ENCODE measurements at places on chromosomes 7 and 10.
A peak's percentile ranks its signal among the peaks of the same experiment; 100 is the strongest.

GRCh38 chr10:59435707-59436106 lies 73.4 kb upstream of the FAM13C start:
- DNase-seq = no peak

DNA sequence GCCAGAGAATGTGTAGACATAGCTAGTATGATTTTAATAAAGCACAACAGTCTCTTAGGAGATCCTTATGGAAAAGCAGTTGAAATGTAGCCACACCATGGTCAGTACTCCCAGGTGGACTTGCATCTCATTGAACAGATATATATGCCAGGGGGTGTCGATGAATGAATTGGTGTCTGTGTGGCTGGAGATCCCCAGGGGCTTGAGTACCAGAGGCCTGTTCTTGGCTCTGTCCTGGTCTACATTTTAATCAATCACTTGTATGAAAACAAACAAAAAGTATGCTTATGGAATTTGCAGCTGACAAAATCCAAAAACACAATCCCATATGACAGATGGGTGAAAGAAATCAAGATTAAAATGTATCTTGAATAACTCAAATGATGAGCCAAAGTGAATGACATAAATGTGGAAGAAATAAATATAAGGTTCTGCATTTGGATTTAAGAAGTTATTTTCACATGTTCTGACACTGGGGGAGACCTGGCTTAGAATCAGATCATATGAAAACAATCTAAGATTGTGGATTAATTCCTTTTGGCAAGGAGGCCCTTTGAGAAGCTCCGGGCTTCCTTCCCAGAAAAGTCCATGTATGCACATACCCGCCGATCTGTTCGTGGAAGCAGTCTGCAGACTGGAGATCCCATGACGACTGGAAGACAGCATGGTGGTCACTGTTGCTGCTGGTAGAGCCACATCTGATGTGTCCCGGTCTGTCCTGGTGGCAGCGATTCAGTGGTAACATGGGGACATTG lies 15.6 kb downstream of the CLEC2L start:
- DNase-seq = no peak

DNA sequence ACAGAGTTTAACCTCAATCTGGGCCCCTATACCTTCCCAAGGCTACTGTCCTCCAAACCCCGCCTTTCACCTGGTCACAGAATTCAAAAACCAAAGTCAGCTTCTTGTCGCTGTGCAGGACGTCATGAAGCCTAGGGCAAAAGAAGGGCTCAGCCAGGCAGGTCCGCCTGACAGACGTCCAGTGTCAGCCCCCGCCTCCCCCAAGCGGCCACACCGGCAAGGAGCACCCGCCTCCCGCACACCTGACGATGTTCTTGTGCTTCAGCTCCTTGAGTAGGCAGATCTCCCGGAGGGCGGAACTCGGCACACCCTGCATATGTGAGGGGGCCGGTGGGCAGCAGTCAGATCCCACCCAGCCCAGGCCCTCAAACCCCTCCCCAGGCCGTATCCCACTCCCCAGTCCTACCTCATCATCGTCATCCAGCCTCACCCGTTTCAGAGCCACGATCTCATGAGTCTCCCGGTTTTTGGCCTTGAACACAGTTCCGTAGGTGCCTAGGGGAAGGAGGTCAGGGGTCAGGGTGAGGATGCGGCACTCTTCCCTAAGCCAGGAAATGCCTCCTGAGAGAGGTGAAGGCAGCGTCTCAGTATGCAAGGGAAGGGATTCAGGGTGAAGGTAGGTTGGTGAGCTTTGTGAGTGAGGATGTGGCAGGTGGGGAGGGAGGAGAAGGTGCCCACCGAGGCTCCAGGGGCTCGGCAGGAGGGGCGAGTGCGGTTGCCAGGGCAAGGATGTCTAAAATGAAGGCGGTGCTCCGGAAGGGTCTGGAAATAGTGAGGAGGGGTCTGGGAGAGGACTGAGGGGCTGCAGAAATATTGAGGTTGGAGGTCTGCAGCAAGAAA lies 811 bp downstream of the CDK5 start:
- no peak for DNase-seq

GRCh38 chr7:144027070-144027469 lies 21.7 kb upstream of the OR2A5 start:
- peak; percentile 16 for DNase-seq

DNA sequence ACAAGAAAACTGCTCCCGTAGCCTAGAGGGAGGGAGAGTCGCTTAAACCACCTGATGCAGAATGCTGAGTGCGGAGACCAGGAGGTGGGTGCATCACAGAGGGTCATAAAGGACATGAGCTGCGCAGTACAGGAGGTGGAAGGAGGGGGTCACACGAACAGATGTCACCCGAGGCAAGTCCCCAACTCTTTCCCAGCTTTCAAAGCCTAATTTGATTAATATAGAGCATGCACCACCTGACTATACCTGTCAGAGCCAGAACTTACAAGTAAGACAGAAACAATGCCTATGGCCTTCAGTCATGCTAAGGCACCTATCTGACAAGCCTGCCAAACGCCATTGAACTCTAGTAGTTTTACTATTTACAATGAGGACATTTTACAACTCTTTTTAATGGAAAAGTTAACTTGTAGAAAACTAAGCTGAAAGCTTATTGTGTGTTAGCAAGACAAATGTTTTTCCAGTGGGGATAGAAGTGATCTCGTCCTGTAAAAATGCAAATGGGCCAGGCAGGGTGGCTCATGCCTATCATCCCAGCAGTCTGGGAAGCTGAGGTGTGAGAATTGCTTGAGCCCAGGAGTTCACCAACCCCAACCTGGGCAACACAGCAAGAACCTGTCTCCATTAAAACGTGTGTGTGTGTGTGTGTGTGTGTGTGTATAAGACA lies 1.1 kb upstream of the VOPP1 start:
- DNase-seq = no peak

DNA sequence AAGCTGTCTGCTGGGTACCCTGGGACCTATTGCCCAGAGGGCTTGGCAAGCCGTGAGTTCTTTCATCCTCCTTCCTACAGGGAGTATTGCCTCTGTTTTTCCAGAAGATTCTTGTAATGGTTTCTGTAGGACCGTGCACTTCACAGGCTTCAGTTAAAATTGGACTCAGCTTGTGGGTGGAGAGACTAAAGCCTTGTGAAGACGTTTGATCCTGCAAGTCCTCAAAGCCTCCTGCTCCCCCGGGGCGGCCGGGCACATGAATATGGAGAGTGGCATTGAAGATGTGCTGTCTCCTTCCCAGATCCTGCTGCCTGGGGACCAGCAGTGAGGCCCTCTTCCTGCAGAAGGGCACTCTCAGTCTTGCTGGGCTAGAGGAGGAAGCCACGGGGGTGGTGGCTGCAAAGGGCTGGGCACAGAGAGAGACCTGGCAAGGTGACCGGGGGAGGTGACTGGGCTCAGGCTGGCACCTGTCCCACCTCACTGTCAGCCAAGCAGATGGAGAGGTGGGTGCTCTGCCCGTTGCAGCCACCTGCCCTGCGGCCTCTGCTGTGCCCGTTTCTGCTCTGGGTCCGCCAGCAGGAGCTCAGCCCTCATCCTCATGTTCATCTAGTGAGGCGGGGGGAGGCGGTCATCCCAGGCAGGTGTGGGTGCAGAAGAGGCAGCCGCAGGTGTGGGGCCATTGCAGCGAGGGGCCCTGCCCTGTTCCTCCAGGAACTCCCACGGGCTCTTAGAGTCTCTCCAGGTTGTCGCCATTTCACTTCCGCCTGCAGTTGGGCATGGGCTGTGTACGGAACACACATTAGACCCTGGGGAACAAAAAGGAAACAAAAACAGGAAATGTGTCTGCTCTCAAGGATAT lies 55.7 kb downstream of the TMEM209 start:
- no peak for DNase-seq

DNA sequence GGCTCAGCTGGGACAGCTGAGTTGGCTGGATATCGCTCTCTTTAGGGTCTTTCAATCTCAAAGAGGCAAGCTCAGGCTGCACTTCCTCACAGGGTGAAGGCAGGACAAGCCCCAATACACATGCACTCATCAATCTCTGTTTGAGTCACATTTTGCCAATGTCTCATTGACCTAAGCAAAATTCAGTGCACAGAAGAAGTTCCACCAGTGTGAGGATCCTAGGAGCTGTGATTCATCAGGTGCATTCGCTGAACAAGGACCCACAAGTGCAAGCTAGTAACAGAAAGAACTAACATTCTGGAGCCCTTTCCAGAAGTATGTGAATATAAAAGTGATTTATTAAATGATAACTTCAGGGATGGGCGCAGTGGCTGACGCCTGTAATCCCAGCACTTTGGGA lies 477.2 kb downstream of the GPAM start:
- DNase-seq = no peak

- no peak for DNase-seq
Measured at GRCh38 chr10:51231754-51232153, 157.5 kb downstream of the PRKG1 start.

GRCh38 chr7:49763791-49764190 lies 9.6 kb upstream of the VWC2 start:
- no peak for DNase-seq

DNA sequence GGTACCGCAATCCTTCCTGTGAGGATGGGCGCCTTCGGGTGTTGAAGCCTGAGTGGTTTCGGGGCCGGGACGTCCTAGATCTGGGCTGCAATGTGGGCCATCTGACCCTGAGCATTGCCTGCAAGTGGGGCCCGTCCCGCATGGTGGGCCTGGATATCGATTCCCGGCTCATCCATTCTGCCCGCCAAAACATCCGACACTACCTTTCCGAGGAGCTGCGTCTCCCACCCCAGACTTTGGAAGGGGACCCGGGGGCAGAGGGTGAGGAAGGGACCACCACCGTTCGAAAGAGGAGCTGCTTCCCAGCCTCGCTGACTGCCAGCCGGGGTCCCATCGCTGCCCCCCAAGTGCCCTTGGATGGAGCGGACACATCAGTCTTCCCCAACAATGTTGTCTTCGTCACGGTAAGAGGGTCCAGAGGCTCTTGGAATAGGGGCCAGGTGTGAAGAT lies 1.7 kb downstream of the MEPCE start:
- DNase-seq = no peak

- no peak for DNase-seq
Measured at GRCh38 chr7:131265227-131265626, 62.4 kb upstream of the MKLN1 start.

GRCh38 chr7:47092336-47092735 lies 489.6 kb downstream of the TNS3 start:
- DNase-seq = no peak

GRCh38 chr7:108093341-108093740 lies 36.8 kb downstream of the LAMB4 start:
- DNase-seq = no peak

DNA sequence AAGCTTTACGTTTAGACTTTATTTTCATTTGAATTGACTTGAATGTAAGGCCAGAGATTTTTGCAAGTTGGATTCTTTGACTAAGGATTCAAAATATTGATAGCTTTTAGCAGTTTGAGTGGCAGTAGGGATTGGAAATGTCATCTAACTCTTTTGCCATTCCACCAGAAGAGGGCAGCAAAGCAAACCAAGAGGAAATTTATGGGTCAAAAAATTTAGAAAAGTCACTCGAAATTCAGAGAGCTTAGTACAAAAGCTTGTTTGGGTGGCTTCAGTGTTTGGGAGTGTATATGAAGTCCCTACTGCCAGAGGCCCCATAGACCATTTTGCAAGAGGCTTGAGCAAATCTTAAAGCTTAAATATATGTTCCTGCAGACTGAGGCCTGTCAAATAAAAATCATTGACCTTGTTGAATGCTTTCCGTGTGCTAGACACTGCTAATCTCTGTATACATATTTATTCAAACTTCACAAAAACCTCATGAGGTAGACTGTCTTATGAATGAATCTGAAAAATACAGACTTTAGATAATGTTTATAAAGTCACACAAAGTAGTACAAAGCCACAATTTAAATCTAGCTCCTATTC lies 44.6 kb upstream of the RSBN1L start:
- peak; percentile 24 for DNase-seq

GRCh38 chr7:79774150-79774549 lies 320.7 kb upstream of the MAGI2 start:
- DNase-seq = no peak

- DNase-seq = no peak
Measured at GRCh38 chr10:31520986-31521831, 202.2 kb downstream of the ZEB1 start.

GRCh38 chr7:123431075-123431614 lies 103.2 kb downstream of the IQUB start:
- no peak for DNase-seq

DNA sequence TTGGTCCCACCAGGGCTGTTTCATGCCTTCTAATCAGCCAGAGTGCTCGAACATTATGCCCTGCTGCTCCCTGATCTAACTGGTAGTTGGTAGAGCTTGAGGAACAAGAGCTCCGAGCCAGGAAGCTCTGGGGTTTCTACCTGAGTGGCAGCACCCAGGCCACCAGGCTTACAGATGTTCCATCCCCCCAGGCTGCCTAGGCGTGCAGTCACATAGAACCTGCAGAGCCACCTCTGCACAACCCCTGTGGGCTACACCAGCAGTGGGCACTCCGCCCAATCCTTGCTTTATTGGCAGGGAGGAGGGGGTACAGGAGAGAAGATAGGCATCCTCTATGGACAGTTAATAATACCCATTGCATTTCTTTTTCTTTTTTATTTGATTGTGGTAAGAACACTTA lies 21.8 kb downstream of the MAP3K8 start:
- no peak for DNase-seq

- no peak for DNase-seq
Measured at GRCh38 chr10:124221356-124222317, 128.2 kb upstream of the CHST15 start.

DNA sequence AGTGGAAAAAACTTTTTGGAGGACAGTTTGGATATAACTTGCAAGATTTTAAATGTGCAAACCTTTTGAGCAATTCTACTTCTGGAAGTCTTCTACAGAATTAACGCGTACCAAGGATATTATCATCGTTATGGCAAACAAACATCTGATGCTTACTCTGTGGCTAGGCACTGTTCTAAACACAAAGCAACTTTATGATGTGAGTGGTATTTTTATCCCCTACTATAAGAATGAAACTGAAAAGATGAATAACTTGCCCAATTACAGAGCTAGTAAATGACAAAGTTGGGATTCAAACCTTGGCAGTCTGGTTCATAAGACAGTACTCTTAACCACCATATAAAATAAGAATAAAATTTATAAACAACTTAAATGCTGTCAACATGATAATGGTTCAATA lies 15.8 kb downstream of the ASZ1 start:
- DNase-seq = no peak

DNA sequence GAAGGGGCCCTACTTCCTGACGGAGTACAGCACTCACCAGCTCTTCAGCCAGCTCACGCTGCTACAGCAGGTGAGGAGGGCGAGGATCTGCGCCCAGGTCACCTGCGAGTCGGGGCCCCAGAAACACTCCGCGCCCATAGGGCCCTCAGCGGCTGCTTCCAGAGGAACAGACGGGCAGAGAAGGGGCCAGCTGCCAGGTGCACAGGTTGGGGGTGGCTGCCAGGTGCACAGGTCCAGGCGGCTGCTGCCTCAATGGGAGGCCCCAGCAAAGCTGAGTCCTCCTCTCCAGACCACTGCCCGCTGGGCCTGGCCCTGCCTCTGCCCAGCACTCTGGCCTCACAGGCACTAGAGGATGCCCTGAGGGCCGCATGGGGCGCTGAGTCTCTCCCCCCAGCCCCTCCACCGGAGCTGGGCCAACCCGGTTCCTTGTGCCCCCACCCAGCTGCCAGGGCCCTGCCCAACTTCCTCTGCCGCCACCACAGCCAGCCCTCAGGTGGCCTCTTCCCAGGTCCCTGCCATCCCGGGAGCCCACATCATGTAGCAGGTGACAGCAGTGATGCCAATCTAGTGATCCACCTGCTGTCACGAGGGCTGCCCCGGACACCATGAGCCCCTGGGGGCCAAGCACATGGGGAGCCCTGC lies 17.0 kb upstream of the UTF1 start:
- no peak for DNase-seq
